Urinary bladder (tissue), 4 donors: ENCODE measurements at places on chromosomes 5 and 9. TPM values are rescaled to one million over a fixed set of nuclear protein-coding genes. Genes with fewer than 3 reads are reported as not detected.

- no peak for DNase-seq
Measured at GRCh38 chr5:89967771-89968444, 441.6 kb downstream of the CETN3 start.

- no peak for DNase-seq
Measured at GRCh38 chr5:81739291-81739690, 11.6 kb downstream of the SSBP2 start.

GRCh38 chr9:69411931-69412740 lies 87.1 kb downstream of the ENTREP1 start:
- DNase-seq, result no peak

DNA sequence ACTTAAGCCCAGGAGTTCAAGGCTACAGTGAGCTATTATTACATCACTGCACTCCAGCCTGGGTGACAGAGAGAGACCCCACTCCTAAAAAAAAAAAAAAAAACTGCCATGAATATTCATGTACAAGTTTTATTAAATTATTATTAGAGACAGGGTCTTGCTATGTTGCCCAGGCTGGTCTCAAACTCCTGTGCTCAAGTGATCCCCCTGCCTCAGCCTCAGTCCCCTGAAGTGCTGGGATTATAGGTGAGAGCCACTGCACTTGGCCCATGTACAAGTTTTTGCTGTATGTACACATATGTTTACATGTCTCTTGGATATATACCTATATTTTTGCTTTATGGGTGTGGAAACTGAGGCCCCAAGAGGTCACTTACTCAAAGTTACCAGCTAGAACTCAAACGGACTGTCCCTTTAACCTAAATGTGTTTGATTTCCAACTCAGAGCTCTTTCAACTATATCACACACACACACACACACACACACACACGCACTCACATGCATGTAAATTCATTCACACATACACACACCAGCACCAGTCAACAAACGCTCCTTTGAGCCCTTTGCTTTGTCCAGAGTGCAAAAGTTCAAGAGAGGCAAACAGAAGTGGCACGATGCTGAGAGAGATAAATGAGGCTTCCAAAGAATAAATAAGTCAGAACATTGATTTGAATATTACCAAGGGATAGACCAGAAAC lies 42.3 kb upstream of the STRBP start:
- DNase-seq, result no peak

DNA sequence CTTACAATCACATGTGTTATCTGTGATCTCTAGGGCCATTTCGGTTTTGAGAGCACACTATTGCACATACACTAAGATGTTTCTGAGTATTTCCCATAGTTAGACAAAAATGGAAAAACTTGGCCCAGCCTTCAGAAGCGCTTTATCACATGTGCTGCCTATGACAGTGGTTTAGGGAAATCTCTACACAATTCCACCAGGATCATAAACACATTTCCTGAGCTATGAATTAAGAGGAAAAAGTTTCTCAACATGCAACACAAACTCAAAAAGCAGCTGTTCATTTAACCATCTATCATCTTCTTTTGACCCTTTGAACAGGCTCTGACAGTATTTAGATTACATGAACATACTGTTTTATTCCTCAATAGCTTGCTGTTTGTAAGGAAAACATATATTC lies 15.1 kb downstream of the FGF1 start:
- DNase-seq, result no peak

FBP1 gene
- 13.6 TPM for total RNA-seq

- DNase-seq, result no peak
Measured at GRCh38 chr5:163633926-163634460, 128.6 kb downstream of the MAT2B start.

DPH7 gene
- 21.2 TPM for total RNA-seq

GFPT2 gene
- total RNA-seq, result 14.9 TPM

- no peak for DNase-seq
Measured at GRCh38 chr5:61737301-61737963, 405.4 kb downstream of the ZSWIM6 start.

SMIM23 gene
- not detected for total RNA-seq

GALNT12 gene
- total RNA-seq, result 13.0 TPM

ISOC1 gene
- 51.6 TPM for total RNA-seq

DNA sequence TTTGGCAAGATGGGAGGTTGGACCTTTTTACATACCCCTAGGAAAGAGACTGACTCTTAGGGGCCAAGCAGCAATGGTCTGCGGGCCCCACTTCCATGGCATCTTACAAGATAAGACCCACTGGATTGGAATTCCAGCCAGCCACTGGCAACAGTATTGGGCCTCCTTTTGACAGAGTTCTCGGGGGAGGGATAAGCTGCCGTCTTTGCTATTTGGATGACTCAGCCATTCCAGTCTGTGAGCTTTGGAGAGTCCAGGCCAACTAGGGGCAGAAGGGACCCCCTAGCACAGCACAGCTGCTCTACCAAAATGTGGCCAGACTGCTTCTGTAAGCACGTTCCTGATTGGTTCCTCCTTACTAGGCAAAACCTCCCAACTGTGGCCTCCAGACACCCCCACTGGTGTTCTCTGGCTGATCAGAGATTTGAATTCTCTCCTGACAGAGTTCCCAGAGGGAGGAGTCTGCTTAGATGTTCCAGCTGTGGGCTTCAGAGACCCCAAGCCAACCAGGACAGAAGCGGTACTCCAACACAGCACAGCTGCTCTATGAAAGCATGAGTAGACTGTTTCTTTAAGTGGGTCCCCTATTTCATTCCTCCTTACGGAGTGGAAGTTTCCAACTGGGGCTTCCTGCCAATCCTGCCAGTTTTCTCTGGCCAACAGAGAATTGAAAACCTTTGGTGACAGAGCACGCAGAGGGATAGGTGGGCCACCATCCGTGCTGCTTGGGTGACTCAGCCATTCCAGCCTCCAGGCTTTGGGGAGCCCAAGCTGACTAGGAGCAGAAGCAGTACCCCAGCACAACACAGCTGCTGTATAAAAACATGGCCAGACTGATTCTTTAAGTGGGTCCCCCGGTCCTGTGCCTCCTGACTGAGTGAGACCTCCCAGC lies 672.1 kb upstream of the RIOK2 start:
- no peak for DNase-seq

DNA sequence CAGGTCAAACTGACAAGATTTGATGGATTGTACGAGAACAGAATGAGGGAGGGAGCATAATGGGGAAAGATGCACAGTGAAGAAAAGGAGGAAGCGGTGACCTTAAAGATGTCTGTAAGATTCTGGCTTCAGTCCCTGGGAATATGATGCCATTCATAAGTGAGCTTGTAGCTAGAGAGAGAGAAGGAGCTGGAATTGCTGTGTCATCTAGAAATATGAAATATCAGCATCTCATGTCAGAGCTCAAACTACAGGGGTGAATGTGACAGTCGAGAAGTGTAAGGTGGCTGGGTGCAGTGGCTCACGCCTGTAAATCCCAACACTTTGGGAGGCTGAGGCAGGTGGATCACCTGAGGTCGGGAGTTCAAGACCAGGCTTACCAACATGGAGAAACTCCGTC lies 24.0 kb upstream of the WHRN start:
- no peak for DNase-seq

GRCh38 chr5:111552896-111553295 lies 40.6 kb upstream of the STARD4 start:
- no peak for DNase-seq

DNA sequence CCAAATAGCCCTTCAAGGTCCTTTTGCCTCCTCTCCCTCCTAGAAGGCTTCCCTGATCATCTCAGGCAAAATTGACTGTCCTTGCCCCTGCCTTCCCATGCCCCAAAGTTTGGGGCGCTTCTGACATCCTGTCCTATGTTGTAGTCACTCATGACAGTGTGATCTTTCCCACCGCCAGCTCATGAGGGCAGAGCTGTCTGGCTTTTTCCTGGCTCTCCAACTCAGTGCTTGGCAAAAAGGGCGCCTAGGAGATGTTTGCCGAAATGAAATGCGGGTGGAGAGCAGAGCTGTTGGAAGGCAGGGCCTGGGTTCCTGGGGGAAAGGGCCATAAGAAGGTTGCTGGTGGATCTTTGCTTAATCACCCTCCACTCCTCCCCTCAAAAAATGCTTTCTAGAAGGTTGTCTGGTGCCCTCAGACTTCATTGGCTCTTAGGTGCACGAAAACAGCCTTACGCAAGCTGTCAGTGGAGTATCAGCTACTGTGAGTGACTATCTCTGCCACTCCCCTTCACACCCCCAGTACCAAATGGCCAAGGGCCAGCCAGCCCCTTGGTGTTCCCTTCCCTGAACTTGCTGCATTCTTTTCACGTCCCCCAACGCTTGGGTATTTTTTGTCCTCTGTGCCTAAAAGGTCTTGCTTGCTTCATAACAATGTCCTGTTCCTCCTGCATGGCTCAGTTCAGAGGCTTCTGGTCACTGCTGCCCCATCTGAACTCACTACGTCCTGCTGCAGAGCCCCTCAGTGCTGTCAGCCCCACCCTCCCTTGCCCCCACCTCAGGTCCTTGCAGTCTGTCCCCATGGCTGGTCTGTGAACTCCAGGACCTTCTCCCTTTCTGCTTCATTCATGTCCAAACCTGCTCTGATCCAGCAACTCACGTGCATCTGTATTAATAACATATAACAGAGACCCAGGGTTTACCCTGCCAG lies 2.6 kb upstream of the SLC25A51 start:
- no peak for DNase-seq

DNA sequence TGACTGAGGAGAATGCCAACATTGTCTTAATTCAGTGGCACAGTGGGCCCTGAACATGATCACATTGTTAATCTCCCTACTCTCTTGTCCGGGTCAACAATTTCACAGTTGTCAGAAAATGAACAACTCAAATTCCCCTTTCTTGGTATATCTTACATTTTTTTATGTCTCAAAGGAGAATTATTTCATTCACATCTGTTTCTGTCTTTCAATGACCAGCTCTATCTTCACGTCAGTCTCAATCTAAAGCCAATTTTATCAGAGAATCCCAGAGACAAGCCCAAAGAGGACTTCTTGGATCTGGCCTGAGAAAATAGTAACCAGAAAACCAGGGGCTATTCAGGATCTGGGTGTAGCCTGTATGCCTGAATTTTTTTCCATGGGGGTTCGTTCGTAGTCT lies 477.5 kb downstream of the PDE4D start:
- DNase-seq, result no peak

- no peak for DNase-seq
Measured at GRCh38 chr5:132087176-132087575, 13.6 kb downstream of the CSF2 start.

PIP5K1B gene
- 6.4 TPM for total RNA-seq

SOX30 gene
- not detected for total RNA-seq

PFN3 gene
- not detected for total RNA-seq

DNA sequence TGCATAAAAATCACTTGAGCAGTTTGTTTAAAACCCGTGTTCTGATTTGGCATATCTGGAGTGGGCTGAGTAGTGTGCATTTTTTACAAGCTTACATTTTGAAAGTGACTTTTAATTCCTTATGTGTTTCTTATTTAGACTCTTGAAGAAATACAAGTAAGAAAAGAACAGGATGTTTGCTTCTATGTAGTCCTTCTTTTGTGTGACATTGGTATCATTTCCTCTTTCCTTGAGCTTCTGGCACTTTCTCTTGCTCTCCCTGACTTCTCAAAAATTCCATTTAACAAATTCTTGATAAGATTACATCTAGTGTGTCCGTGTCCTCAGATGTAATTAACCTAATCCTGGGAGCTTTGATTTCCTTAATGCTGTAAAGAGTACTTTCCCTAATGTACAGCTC lies 12.5 kb downstream of the GARNL3 start:
- no peak for DNase-seq

ZFP62 gene
- 32.6 TPM for total RNA-seq

DNA sequence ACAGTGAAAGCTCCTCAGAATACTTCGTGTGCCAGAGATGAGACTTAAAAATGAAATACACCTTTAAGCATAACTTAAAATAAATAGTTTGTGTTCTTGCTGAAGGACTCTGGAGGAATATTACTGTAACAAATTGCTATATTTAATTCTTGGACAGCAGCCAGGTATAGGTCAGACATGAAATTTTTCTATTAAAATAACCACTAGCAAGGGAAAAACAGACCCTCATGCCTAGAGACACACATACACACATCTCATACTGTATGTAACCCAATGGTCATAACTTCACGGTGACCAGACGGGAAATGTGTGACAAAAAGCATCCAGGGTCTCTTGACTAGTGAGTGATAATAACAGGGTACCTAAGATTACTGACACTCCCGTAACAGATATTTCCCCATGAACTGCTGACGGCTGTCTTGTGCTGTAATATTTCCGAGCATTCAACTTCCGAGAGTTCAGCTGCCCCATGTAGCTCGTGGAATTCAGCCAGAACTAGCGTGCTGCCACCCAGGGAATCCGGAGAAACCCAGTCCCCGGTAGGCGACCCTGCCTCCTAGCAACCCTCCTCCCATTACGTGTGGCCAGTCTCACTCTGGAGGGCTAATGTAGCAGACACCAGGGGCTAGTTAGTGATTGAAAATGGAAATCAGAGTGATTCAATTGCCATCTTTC lies 2295.1 kb upstream of the WWC1 start:
- no peak for DNase-seq

DNA sequence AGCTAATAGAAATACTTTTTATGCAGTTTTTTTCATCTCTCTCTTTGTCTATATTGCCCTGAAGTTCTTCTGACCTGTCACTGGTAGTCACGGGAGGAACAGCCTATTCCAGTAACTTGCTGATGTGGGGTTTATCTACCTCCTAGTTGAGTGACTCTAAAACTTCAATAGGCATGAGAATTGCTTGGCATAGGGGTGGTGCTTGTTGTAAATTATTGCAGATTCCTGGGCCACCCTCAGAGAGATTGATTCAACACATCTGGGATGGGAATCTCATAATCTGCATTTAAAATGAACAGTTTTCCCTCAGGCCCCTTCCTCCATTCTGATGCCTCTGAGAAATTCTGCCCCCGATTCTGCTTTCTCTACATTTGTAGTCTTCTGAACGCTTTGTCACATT lies 184.4 kb downstream of the ARHGEF28 start:
- no peak for DNase-seq

CACNA1B gene
- total RNA-seq, result 0.63 TPM

DNA sequence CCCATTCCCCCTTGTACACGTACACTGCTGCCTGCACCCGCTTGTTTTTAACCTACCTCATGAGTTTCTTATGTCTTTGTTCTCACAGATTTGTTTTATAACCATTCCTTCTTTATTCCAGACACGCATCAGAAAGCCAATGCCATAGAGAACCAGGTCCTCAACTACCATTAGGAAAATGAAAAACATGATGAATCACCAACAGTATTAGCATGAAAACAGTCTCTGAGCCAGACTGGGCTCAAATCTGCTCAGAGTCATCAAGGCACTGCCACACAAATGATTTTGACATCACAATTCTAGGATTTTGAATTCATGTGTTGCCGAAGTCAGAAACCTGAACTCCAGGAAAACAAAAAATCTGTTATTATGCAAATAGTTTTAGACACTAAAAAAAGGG lies 394.1 kb upstream of the GRIA1 start:
- no peak for DNase-seq

DNA sequence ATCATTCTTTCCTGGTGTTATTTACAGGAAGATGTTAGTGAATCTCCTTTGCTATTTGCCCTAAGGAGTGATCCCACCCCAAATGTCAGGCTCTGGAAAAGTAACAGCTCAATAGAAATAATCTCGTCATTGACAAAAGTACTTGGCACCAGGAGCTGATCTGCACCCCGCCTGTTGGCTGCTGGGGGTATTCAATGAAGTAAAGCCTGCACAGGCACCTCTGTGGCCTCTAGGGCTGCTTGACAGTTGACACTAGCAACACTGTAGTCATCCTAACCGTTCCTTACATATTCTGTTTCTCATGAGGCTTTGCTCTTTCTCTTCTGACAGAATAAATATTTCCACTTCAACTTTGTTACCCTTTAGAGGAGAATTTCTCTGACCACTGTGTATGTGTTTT lies 103.4 kb downstream of the DOCK2 start:
- no peak for DNase-seq

GRCh38 chr9:106820866-106821265 lies 42.1 kb upstream of the ZNF462 start:
- no peak for DNase-seq
